ENCODE measurements at places on chromosomes 1 and 21. TPM values are rescaled to one million over a fixed set of nuclear protein-coding genes. Genes with fewer than 3 reads are reported as not detected.

The CHIA gene
- total RNA-seq: not detected

The LCE1D gene
- total RNA-seq: not detected

The MATN1 gene
- total RNA-seq: 0.19 TPM

The BTG2 gene
- 245 TPM for total RNA-seq

The VSIG8 gene
- total RNA-seq: not detected

The B3GALT5 gene
- not detected for total RNA-seq

The FAM177B gene
- not detected for total RNA-seq

- peaks cover 83% of the 10 kb centered on the region for H3K4me1 ChIP-seq
- H3K36me3 ChIP-seq: no peaks in the 10 kb centered on the region
- no peak overlapping the region for H3K4me3 ChIP-seq
- H3K27ac ChIP-seq: peak overlapping the region; percentile 79
- DNase-seq: no peak
- no peaks in the 10 kb centered on the region for H3K27me3 ChIP-seq
Measured at GRCh38 chr1:45864167-45865106, 61.0 kb downstream of the MAST2 start.

- no peak for DNase-seq
- no peaks in the 10 kb centered on the region for H3K4me1 ChIP-seq
- H3K27me3 ChIP-seq: no peaks in the 10 kb centered on the region
- no peak overlapping the region for H3K4me3 ChIP-seq
- H3K27ac ChIP-seq: no peak overlapping the region
- no peaks in the 10 kb centered on the region for H3K36me3 ChIP-seq
Measured at GRCh38 chr1:28934676-28935075, 20.3 kb downstream of the EPB41 start.

GRCh38 chr1:101769520-101769919 is 227.2 kb downstream of the OLFM3 start:
- H3K4me3 ChIP-seq: no peak overlapping the region
- H3K27me3 ChIP-seq: no peaks in the 10 kb centered on the region
- H3K36me3 ChIP-seq: no peaks in the 10 kb centered on the region
- no peak overlapping the region for H3K27ac ChIP-seq
- peak; percentile 74 for DNase-seq

DNA sequence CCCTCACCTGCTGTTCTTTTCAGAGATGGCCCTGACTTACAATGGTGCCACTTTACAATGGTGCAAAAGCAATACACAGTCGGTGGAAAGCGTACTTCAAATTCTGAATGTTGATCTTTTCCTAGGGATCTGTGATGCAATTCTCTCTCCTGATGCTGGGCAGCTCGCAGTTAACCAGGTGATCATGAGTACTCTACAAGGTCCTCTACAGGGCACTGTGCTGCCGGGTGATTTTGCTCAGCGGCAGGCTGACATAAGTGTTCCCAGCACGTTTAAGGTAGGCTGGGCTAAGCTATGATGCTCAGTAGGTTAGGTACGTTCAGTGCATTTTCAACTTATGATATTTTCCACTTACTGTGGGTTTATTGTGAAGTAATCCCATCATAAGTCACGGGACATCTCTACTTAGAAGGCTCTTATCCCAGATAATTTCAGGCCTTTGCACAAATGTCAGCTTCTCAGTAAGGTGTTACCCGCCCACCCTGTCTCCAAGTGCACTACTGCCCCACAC is 126.5 kb downstream of the KCNN3 start:
- H3K4me3 ChIP-seq: no peak overlapping the region
- no peak overlapping the region for H3K27ac ChIP-seq
- H3K27me3 ChIP-seq: no peaks in the 10 kb centered on the region
- peaks cover 4% of the 10 kb centered on the region for H3K4me1 ChIP-seq
- no peak for DNase-seq

- no peak overlapping the region for H3K27ac ChIP-seq
- no peaks in the 10 kb centered on the region for H3K36me3 ChIP-seq
- DNase-seq: no peak
- H3K4me3 ChIP-seq: no peak overlapping the region
Measured at GRCh38 chr1:160116283-160117147, 956 bp downstream of the ATP1A2 start.

GRCh38 chr1:109846846-109847245 is 63.8 kb upstream of the CSF1 start:
- no peaks in the 10 kb centered on the region for H3K4me1 ChIP-seq
- no peaks in the 10 kb centered on the region for H3K36me3 ChIP-seq
- 0 out of 2 replicates have a peak, but pooled peaks cover 4% of the 10 kb centered on the region for H3K27me3 ChIP-seq
- no peak overlapping the region for H3K4me3 ChIP-seq
- no peak for DNase-seq

DNA sequence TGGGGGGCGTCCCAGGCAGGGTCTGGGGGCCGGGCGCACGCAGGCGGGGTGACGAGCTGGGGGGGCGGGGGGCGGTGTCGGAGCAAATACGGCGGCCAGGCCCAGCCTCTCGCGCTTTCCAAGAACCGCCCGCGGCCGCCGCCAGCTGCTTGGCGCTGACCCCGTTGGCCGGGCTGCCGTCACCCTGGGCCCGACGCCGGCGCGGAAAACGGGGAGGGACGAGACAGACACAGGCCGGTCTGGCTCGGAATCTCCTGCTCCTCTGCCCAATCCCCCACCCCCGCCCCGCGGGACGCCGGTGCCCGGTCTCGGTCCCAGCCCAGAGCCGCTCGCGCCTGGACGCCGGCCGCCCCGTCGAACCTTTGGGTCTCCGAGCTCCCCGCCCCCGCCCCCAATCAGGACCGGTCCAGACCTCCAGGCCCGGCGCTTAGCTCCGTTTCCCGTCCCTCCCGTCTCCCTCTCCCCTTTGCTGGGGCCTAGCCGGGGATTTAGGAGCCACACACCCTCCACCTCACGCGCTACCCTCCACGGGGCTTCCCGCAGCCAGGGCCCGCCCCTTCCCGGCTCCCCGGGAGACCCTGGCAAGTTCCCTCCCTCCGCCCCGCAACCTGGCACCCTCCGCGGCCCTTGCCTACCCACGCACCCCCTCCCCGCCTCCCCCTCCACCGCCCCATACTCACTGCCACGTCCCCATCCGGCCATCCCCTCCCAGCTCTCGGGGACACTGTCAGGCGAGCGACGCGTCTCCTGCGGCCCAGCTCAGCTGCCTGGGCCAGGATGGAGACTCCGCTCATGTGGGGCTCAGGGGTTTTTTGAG is 800 bp upstream of the MMP23B start:
- H3K27me3 ChIP-seq: no peaks in the 10 kb centered on the region
- H3K4me3 ChIP-seq: no peak overlapping the region
- no peaks in the 10 kb centered on the region for H3K36me3 ChIP-seq
- no peak for DNase-seq
- H3K4me1 ChIP-seq: peaks cover 22% of the 10 kb centered on the region

DNA sequence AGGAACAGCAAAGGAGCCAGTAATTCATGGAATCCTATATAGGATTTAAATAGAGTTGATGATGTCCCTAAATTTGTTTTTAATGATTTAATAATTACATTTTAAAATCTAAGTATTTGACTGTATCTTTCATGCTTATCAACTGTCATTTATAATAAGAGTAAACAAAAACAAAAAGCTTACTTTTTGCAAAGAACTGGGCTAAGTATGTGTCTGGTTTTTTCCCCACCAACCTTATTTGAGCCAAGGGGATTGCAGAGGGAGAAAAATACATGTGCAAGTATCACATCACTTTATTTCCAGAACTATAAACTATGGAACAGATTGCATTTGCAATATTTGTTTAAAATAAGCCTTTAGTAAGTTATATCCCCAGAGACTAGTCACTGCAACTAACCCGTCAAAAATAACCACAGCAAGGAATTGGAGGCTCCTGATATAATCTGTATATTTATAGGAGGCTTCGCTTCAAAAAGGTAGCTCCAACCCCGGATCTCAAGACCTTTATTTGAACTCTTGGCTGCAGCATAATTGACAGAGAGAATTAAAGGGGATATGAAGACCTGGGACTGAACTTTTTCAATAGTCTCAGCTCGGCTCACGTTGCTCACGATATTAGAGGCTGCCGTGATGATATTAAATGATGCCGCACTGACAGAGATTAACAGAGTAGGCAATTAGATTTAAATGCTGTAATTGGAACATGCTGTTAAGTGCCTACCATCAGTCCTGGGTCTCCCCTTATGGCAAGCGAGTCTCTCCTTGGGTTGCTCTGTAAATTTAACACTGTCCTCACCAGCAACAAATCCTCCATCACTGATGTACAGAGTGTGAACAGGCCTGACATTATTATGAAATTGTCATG is 329.1 kb upstream of the NFIA start:
- no peak overlapping the region for H3K4me3 ChIP-seq
- no peak for DNase-seq
- no peaks in the 10 kb centered on the region for H3K36me3 ChIP-seq
- no peak overlapping the region for H3K27ac ChIP-seq
- no peaks in the 10 kb centered on the region for H3K27me3 ChIP-seq
- no peaks in the 10 kb centered on the region for H3K4me1 ChIP-seq

DNA sequence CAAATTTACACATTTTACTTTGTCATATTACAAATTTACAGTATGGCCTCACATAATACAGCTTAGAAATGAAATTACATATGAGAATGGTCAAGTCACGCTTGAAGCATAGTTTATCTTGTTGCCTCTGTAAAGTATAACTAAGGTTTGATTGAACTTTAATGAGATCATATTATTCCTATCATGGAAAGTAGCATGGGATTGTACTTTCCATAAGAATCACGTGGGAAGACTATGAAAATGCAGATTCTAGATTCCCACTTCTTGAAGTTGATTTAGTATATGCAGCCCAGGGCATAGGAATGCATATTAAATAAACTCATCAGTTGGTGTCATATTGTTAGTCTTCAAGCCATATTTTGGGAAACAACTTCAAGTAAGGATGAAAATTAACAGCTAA is 342.8 kb downstream of the NCAM2 start:
- no peak overlapping the region for H3K27ac ChIP-seq
- H3K4me3 ChIP-seq: no peak overlapping the region
- H3K4me1 ChIP-seq: no peaks in the 10 kb centered on the region
- no peak for DNase-seq

DNA sequence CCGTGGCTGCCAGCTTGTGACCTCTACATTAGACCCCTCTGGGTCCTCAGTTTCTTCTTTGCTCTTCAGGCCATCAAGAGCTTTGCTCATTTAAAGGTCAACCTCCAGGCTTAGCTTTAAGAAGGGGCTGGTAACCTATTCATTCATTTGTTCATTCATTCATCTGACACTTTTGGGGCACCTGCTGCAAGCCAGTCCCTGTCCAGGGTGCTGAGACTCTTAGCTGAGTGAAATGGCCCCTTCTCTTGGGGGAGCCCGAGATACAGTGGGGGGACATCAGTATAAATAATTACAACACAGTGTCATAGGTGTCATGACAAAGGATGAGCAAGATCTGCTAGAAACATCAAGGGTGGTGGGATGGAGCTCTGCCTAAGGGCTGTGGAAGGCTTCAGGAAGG is 10.5 kb upstream of the TTC4 start:
- H3K27me3 ChIP-seq: no peaks in the 10 kb centered on the region
- no peak overlapping the region for H3K4me3 ChIP-seq
- H3K27ac ChIP-seq: no peak overlapping the region
- DNase-seq: no peak
- H3K4me1 ChIP-seq: no peaks in the 10 kb centered on the region

DNA sequence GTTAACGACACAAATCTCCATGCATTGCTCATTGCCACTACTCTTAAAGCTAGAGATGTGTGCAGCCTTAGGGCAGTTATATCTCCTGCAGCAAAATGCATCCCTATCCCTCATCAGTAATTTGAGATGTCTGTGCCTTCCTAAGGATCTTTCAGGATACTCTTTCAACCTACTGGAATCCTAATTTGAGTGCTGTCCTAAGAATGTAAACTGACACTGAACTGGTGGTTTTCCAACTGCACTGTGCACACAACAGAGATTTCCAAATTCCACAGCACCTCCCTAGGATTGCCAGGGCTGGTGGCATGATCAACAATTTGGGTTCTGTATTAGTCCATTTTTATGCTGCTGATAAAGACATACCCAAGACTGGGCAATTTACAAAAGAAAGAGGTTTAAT is 193.9 kb downstream of the LTN1 start:
- H3K36me3 ChIP-seq: no peaks in the 10 kb centered on the region
- no peak overlapping the region for H3K4me3 ChIP-seq
- no peaks in the 10 kb centered on the region for H3K4me1 ChIP-seq
- no peaks in the 10 kb centered on the region for H3K27me3 ChIP-seq
- no peak overlapping the region for H3K27ac ChIP-seq

- no peak for DNase-seq
- H3K4me1 ChIP-seq: no peaks in the 10 kb centered on the region
- no peaks in the 10 kb centered on the region for H3K36me3 ChIP-seq
Measured at GRCh38 chr1:7178336-7178735, 393.1 kb downstream of the CAMTA1 start.

GRCh38 chr1:16372535-16373285 is 5.7 kb downstream of the SZRD1 start:
- H3K36me3 ChIP-seq: peaks cover 7% of the 10 kb centered on the region
- no peak overlapping the region for H3K27ac ChIP-seq
- no peak for DNase-seq
- no peaks in the 10 kb centered on the region for H3K27me3 ChIP-seq
- H3K4me1 ChIP-seq: peaks cover 13% of the 10 kb centered on the region

GRCh38 chr1:6460301-6461050 is 5.5 kb downstream of the TNFRSF25 start:
- DNase-seq: no peak
- no peak overlapping the region for H3K4me3 ChIP-seq
- no peaks in the 10 kb centered on the region for H3K27me3 ChIP-seq
- no peaks in the 10 kb centered on the region for H3K36me3 ChIP-seq

DNA sequence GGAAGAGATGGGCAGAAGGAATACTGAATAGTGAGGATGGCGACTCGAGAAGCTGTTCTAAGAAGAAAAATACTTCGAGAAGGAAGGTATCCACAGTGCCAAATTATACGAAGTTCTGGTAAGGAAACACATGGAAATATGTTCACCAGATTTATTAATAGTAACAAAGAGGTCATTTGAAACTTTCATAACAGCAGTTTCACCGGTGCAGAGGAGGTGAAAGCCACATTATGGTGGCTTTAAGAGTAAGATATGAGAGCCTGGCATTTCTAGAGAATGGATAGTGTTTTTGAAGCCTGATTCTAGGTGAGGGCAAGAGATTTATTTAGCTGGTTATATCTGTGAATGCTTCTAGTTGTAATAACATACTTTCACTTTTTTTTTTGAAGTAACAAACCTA is 56.2 kb downstream of the DPYD start:
- H3K36me3 ChIP-seq: no peaks in the 10 kb centered on the region
- no peak for DNase-seq
- no peak overlapping the region for H3K4me3 ChIP-seq

DNA sequence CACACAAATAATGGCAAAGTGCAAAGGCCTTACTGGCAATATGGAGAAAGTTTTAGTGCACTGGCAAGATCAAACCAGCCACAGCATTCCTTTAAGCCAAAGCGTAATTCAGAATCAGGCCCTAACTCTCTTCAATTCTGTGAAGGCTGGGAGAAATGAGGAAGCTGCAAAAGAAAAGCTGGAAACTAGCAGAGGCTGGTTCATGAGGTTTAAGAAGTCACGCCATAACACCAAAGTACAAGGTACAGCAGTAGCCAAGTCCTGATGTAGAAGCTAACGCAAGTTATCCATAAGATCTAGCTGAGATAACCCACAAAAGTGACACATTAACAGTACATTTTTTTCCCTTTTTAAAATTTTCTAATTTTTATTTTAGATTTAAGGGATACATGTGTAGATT is 57.1 kb downstream of the SLC27A3 start:
- H3K4me3 ChIP-seq: no peak overlapping the region
- peaks cover 10% of the 10 kb centered on the region for H3K36me3 ChIP-seq
- H3K4me1 ChIP-seq: no peaks in the 10 kb centered on the region
- H3K27ac ChIP-seq: no peak overlapping the region

GRCh38 chr1:15152318-15153183 is 996 bp upstream of the TMEM51 start:
- no peaks in the 10 kb centered on the region for H3K4me1 ChIP-seq
- H3K4me3 ChIP-seq: no peak overlapping the region
- no peaks in the 10 kb centered on the region for H3K27me3 ChIP-seq
- DNase-seq: no peak
- H3K27ac ChIP-seq: no peak overlapping the region
- H3K36me3 ChIP-seq: no peaks in the 10 kb centered on the region

All from Karpas-422 (cell line).